ENCODE measurements at places on chromosomes 1 and 21. TPM values are rescaled to one million over a fixed set of nuclear protein-coding genes. Genes with fewer than 3 reads are reported as not detected.

HTR1D gene
- 0.04 TPM for total RNA-seq

FMOD gene
- not detected for total RNA-seq

HSD3B2 gene
- not detected for total RNA-seq

HCRTR1 gene
- total RNA-seq = not detected

LDLRAD1 gene
- 1.2 TPM for total RNA-seq

SLC9C2 gene
- not detected for total RNA-seq

- H3K4me3 ChIP-seq = no peak overlapping the region
- no peaks in the 10 kb centered on the region for H3K36me3 ChIP-seq
- no peak for DNase-seq
- H3K4me1 ChIP-seq = peaks cover 7% of the 10 kb centered on the region
Observed at GRCh38 chr1:25716320-25716719, 83.7 kb upstream of the SELENON start.

DNA sequence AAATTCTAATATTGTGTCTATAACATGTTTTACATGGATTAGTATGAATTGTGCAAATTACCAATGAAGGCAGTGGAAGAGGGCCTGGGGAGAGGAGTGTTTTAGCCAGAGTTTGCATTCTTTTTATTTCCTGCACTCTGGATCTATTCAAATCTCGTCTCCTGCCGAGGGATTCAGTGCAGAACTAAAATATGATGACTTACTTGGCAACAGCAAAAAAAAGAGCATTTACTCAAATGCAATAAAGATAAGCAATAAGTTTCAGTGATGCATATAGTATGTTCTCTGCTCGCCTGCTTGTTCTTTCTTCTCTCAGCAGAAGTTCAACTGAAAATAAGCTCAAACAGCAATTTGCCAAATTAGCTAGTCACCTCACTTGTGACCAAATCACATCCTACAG, 33.4 kb upstream of the NRIP1 start:
- no peak overlapping the region for H3K27ac ChIP-seq
- no peaks in the 10 kb centered on the region for H3K36me3 ChIP-seq
- H3K4me3 ChIP-seq = no peak overlapping the region
- H3K4me1 ChIP-seq = no peaks in the 10 kb centered on the region
- no peaks in the 10 kb centered on the region for H3K27me3 ChIP-seq

GRCh38 chr1:192580351-192580962, 4.9 kb downstream of the RGS1 start:
- peak; percentile 20 for DNase-seq
- no peaks in the 10 kb centered on the region for H3K36me3 ChIP-seq
- no peaks in the 10 kb centered on the region for H3K27me3 ChIP-seq
- H3K27ac ChIP-seq = no peak overlapping the region
- H3K4me3 ChIP-seq = no peak overlapping the region
- no peaks in the 10 kb centered on the region for H3K4me1 ChIP-seq

DNA sequence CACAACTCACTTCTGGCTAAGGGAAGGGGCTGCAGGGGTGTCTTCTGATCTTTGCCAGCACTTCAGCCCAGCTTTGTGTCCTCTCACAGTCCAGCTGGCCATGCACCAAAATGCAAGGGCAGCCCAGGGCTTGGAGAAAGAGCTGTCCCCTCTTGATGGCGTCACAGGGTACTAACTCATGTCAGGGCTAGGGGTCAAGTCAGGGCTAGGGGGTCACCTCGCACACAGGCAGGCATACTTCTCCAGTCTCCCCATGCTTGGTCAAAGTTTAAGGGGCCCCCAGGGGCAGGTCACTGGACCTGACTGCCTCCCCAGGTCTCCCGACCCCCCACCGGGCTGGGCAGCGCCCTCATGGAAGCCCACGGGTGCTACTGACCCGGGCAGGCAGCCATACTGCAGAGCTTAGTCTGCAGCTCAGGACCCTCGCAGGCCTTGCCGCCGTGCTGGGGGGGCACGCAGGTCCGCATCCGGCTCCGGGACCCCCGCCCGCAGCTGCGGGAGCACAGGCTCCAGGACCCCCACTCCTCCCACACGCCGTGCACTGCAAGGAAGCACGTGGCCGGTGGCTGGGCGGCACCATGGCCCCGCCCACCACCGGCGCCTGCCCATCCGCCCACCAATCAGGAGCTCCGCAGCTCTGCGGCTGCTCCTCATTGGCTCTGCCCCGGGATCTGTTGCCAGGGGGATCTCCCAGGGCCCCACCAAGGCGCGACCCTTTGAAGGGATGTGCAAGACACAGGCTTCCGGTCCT, 21.5 kb downstream of the ADGRB2 start:
- no peaks in the 10 kb centered on the region for H3K36me3 ChIP-seq
- peaks cover 2% of the 10 kb centered on the region for H3K27me3 ChIP-seq
- no peak for DNase-seq
